ENCODE measurements at places on chromosomes 16 and 17.

DNA sequence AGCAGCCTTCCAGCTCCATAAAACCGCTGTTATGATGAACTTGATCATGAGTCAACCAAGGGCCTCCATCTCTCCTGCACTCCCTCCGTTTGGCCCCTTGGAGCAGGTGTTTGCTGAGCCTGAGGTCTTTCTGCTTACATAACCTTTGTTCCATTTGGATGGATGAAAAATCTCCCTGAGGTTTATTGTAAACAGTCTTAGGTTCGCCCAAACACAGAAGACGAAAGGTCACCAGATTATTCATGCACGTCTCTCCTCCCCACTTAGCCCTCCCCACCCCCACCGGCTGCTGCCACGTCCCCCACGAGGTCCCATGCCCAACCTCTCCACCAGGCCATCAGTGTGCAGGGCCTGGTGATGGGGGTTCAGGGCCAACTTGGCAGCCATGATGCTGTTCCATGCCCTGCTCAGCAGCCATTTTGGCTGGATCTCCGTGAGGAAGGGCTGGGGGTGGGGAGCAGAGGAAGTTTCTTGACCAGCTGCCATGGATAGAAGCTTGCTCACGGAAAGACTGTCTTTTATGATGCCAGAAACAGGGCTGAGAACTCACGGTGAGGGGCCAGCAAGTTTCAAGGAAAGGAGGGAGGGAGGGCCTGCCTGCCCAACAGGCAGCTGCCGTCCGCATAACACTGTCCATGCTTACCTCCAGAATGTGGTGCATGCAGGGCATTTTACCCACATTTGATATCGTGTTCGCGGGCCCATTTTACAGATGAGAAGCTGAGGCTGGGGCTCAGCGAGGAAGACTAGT is 47.8 kb upstream of the FOXF1 start:
- no peak for DNase-seq

DNA sequence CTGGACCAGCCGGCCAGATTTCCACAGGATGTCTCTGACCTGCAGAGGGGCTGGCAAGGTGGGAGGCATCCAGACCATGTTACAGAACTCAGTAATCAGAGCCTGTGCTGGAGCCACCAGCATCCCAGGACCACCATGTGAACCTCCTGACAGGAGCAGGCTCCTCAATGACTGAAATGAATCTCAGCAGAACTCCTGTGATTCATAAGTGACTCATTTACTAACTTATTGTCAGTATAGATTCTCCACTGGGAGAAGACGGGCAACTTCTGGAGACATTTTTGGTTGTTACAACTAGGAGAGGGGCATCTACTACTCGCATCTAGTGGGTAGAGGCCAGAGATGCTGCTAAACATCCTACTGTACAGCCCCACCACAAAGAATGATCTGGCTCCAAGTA is 3.1 kb upstream of the WWOX start:
- DNase-seq, result no peak

GRCh38 chr16:30149250-30149930 is 26.4 kb upstream of the MAPK3 start:
- no peak for DNase-seq

DNA sequence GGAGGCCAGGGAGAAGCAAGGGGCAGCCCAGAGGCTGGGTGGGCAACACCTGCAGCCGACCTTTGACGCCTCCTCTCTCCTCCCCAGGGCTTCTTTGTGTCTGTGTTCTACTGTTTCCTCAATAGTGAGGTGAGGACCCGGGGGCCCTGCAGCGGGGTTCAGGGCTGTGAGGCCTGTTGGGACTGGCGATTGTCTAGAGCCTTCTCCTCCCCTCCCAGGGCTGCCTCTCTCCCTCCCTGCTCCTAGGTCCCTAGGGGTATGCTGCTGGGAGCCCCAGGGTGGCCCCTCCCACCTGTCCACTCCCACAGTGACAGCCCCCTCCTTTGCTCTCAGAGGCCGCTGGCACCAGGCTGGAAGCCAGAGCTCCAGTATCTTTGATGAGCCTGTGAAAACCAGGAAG is 10.8 kb upstream of the SPPL2C start:
- no peak for DNase-seq

GRCh38 chr16:259226-259625 is 16.5 kb downstream of the RGS11 start:
- DNase-seq, result no peak

- no peak for DNase-seq
These were observed 2.3 kb upstream of the PGS1 start for GRCh38 chr17:78376161-78376560.

DNA sequence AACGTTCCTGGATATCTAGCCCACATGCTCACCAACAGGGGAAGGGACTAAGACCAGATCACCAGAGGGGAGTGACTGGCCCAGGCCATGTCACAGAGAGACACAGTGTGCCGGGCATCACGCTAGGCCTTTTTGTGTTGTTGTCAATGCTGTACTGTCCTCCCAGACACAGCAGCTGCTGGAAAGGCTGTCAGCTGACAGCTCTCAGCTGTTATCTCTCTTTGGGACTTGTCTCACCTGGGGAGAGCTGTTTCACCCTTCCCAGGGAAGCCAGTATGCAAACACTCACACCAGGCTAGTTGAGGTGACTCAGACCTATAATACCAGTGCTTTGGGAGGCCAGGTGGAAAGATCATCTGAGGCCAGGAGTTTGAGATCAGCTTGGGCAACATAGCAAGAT is 19.4 kb downstream of the UNC45B start:
- no peak for DNase-seq

DNA sequence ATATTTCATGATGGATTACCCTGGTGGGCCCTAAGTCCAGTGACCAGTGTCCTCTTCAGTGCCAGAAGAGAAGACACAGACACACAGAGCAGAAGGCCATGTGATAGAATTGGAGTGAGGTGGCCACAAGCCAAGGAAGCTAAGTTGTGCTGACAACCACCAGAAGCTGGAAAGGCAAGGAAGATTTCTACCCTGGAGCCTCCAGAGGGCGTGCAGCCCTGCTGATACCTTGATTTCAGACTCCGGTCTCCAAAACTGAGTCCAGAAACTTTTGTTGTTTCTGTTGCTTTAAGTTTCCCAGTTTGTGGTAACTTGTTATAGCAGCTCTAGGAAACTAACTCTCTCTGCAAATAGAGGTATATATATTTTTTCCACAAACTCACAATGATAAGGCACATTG is 396.6 kb upstream of the ASIC2 start:
- DNase-seq, result no peak

GRCh38 chr17:76467809-76468633 is 618 bp downstream of the AANAT start:
- DNase-seq, result no peak

- no peak for DNase-seq
These were observed 175.6 kb upstream of the IRX3 start for GRCh38 chr16:54462151-54462651.

GRCh38 chr17:77597418-77598240 is 360.9 kb upstream of the TNRC6C start:
- no peak for DNase-seq

Data from NCI-H187 treated with DMSO at 0.1 percent for 48 hours (cell line).